Left ventricle myocardium superior (tissue), 1 donor: ENCODE measurements at places on chromosomes 3 and 15. TPM values are rescaled to one million over a fixed set of nuclear protein-coding genes. Genes with fewer than 3 reads are reported as not detected.

GRCh38 chr15:26087881-26088280, 224.8 kb upstream of the ATP10A start:
- DNase-seq: no peak

- DNase-seq: no peak
These were observed 26.8 kb downstream of the PAQR5 start for GRCh38 chr15:69325456-69325971.

DNA sequence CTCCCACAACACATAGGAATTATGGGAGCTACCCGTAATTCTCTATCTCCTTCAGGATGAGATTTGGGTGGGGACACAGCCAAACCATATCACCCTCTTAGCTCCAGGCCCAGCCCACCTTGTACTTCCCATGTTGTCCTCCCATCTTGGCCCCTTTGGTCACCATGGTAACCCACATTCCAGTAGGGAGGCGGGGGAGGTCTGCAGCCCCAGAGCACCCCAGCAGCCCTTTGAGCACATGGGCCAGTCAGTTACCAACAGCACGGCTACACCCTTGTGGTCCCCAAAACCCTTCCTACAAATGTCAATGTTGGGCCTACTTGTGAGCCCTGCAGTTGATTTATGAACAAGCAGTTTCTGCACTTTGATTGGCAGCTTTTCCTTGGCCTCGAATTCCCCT, 84.5 kb downstream of the LRRK1 start:
- DNase-seq: no peak

GRCh38 chr3:173510565-173510964, 113.0 kb downstream of the NLGN1 start:
- DNase-seq: no peak

GRCh38 chr15:31264559-31265089, 62.0 kb upstream of the KLF13 start:
- no peak for DNase-seq

GRCh38 chr3:98812851-98813374, 49.8 kb downstream of the ST3GAL6 start:
- no peak for DNase-seq

DNA sequence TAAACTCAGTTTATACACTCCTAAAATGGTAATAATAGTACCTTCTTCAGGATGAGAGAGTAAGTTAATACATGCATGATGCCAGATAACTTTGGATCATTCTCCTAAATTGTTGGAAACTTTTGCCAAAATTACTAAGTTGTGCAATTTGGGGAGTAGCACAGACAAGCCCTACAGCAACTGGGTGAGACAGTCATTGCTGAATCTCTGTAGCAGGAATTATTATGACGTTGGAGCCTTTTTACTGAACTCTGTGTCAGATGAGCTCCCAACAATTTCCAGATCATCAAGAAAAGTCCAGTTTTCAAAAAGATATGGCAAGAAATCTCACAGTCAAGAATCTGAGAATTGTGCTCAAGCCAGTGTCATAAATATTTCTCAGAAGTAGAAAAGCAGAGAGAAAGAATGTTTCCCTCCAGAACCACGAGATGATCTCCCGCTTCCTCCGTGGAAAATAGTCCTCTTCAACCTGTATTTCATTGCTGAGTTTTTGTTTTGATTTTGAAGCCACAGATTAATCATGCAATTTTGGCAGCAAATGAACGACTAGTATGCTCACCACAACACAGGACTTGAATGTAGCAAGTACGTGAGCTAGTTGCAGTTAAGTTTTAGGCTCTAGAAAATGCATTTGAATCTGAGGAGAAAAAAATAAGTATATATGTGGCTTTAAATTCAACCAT, 485.4 kb downstream of the CNTN6 start:
- no peak for DNase-seq

Gene DPPA2
- total RNA-seq: not detected

Gene ZIC4
- total RNA-seq: not detected

Gene APOD
- total RNA-seq: 603 TPM
